ENCODE measurements at places on chromosomes 6 and 20. TPM values are rescaled to one million over a fixed set of nuclear protein-coding genes. Genes with fewer than 3 reads are reported as not detected.
A peak's percentile ranks its signal among the peaks of the same experiment; 100 is the strongest.

TFAP2D gene
- total RNA-seq = not detected

GPRC6A gene
- total RNA-seq = not detected

APOM gene
- 100 TPM for total RNA-seq

DNA sequence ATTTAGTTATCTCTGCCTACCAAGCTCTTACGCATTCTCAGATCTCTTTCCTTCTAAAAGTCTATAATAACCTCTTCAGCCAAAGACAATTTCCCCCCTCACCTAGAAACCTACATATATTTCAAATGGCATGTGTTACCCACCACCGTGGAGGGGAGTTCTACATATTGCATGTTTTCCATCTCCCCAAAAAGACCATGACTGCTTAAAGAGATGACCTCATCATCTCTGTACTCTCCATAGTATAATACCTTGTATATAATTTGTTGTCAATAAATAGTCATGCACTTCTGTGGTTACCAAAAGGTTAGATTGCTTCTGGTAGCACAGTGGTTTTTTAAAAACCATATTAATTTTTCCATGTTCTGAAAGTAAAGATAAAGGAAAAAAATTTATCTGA is 148.4 kb downstream of the TBX18 start:
- H3K27ac ChIP-seq = no peak overlapping the region
- DNase-seq = no peak
- no peak overlapping the region for H3K4me3 ChIP-seq
- no peaks in the 10 kb centered on the region for H3K4me1 ChIP-seq

DNA sequence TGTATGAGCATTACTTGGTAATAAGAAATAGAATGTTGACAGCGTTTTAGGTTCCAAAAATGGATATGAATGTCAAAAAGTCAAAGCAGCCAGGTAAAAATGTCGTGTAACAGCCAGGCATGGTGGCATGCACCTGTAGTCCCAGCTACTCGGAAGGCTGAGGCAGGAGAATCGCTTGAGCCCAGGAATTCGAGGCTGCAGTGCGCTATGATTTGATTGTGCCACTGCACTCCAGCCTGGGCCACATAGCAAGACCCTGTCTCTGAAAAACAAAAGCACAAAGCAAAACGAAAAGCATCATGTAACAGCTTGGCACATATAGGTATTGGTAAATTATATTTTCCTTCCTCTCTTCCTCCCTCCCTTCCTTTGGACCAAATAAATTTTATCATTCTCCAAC is 16.2 kb upstream of the FOXP4 start:
- no peak for DNase-seq
- H3K27ac ChIP-seq = no peak overlapping the region
- no peak overlapping the region for H3K4me3 ChIP-seq
- no peaks in the 10 kb centered on the region for H3K36me3 ChIP-seq

- no peaks in the 10 kb centered on the region for H3K36me3 ChIP-seq
- H3K27ac ChIP-seq = no peak overlapping the region
- no peaks in the 10 kb centered on the region for H3K4me1 ChIP-seq
- no peak for DNase-seq
- H3K27me3 ChIP-seq = no peaks in the 10 kb centered on the region
- no peak overlapping the region for H3K4me3 ChIP-seq
Observed at GRCh38 chr6:24620637-24621036, 25.4 kb downstream of the KIAA0319 start.

DNA sequence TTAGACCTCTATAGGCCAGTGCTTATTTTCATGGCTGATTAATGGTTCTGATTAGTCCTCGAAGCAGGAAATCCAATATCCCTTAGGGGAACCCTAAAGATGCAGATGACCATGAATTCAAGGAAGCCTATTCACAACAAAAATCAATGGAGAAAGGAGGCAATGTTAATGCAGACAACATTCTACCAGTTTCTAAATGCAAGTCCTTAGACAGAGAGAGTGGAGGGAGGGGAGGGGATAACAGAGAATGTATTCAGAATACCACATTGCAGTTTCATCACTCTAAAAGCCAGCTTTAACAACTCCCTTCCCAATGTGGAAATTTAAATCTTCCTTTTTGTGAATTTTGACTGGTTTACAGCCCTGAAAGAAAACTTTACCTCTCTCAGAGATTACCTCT is 87.1 kb upstream of the POU3F2 start:
- no peaks in the 10 kb centered on the region for H3K36me3 ChIP-seq
- H3K27me3 ChIP-seq = no peaks in the 10 kb centered on the region
- no peak for DNase-seq
- H3K4me1 ChIP-seq = no peaks in the 10 kb centered on the region
- no peak overlapping the region for H3K4me3 ChIP-seq
- H3K27ac ChIP-seq = no peak overlapping the region

DNA sequence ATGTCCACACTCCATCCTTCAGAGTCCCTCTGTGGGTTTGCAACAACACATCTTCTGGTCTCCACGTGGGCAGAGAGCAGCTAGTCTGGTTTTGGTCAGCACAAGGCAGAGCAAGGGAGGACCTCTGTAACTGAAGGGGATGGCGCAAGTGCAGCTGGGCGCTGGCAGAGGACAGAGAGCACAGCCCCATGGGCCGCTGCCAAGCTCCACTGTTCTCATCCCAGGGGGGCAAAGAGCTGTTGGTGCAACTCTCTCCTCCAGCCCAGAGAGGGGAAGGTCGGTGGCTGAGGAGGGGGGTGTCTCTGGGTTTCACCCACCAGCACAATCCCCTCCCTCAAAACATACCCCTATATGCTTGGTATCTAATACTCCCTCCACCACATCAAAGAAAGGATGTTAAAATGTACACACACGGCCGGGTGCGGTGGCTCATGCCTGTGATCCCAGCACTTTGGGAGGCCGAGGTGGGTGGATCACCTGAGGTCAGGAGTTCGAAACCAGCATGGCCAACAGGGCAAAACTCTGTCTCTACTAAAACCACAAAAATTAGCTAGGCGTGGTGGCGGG is 9.1 kb downstream of the ATP9A start:
- no peaks in the 10 kb centered on the region for H3K4me1 ChIP-seq
- H3K27me3 ChIP-seq = no peaks in the 10 kb centered on the region
- peak overlapping the region; percentile 56 for H3K27ac ChIP-seq
- no peak overlapping the region for H3K4me3 ChIP-seq
- DNase-seq = peak; percentile 91

DNA sequence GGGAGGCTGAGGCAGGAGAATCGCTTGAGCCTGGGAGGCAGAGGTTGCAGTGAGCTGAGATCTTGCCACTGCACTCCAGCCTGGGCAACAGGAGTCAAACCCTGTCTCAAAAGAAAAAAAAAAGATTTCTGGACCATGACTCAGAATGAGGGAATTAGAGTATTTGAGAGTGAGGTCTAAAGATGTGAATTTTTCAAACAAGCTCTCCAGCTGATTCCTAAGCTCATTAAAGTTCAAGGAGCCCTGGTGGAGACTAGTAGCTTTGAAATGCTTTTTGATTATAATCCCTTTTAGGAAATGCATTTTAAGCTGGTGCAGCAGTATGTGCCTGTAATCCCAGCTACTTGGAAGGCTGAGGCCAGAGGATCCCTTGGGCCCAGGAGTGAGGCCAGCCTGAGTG is 21.8 kb upstream of the SRF start:
- H3K27me3 ChIP-seq = no peaks in the 10 kb centered on the region
- no peak for DNase-seq
- no peak overlapping the region for H3K27ac ChIP-seq
- no peak overlapping the region for H3K4me3 ChIP-seq
- H3K4me1 ChIP-seq = no peaks in the 10 kb centered on the region
- H3K36me3 ChIP-seq = no peaks in the 10 kb centered on the region

DNA sequence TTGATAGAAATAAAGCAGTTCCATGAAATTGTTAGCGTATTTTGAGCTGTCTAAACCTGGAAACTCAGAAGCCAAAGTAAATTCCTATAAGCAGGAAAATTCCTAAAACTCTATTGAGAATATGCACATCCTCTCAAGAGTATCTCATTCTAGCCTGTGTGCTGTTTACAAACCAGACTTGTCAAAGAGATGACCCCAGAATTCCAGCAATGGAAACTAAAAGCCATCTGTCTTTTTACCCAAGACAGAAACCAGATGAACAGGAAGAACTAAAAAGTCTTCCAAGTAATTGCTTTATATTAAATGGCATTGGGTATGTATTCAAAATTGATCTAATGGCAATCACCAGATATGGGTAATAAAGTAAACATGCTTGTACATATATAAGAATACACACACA is 92.6 kb downstream of the COL19A1 start:
- no peak overlapping the region for H3K27ac ChIP-seq
- H3K36me3 ChIP-seq = no peaks in the 10 kb centered on the region
- H3K4me1 ChIP-seq = no peaks in the 10 kb centered on the region
- DNase-seq = no peak
- H3K27me3 ChIP-seq = no peaks in the 10 kb centered on the region
- H3K4me3 ChIP-seq = no peak overlapping the region

- no peaks in the 10 kb centered on the region for H3K27me3 ChIP-seq
- no peaks in the 10 kb centered on the region for H3K36me3 ChIP-seq
- no peak overlapping the region for H3K27ac ChIP-seq
- no peak overlapping the region for H3K4me3 ChIP-seq
- no peaks in the 10 kb centered on the region for H3K4me1 ChIP-seq
- peak; percentile 46 for DNase-seq
Observed at GRCh38 chr20:35226884-35227681, 593 bp downstream of the MMP24 start.

Measured in right lobe of liver (tissue), 6 donors.